Stimulated activated CD8-positive, alpha-beta memory T cell treated with anti-CD3 and anti-CD28 coated beads, Interleukin-2, amount 100 ng/mL, for 1 hour (primary cell): ENCODE measurements at places on chromosomes 5 and 9.

GRCh38 chr9:21710548-21711191 is 91.8 kb upstream of the MTAP start:
- no peak for DNase-seq

DNA sequence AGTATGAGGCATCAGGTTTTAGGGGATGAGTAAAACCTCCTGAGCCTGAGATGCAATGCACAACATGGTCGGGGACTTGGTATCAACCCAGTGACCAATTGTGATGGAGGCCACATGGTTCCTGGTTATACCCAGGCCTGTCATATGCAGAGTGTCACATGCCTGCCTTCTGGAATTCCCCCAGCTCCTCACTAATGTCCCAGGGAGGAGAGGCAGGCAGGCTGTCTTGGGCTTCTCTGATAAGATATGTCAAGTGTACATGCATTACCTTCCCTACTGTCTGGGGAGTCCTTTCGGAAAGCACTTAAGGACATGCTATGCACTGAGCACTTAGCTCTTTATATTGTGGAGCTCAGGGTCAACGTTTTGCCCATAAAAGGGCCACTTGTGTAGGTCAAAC is 14.2 kb upstream of the PALM2AKAP2 start:
- no peak for DNase-seq

GRCh38 chr5:2867373-2867933 is 116.0 kb upstream of the IRX2 start:
- no peak for DNase-seq

DNA sequence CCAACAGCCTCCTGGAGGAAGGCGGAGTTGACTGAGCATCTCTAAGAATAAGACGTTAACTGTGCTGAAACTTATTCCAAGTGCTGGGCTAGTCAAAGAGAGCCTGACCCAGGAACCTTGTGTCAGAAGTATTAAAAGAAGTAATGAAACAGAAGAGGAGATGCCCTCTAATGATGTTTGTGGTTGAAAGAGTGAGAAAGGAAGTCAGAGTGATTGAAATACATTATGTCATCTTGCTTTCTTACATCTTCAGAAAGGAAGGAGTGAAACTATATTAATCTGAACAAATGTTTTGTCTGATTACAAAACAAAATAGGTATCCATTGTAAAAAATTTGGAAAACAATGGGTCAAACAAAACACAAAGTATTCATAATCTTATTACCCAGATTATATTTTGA is 460.7 kb downstream of the NTRK2 start:
- no peak for DNase-seq

DNA sequence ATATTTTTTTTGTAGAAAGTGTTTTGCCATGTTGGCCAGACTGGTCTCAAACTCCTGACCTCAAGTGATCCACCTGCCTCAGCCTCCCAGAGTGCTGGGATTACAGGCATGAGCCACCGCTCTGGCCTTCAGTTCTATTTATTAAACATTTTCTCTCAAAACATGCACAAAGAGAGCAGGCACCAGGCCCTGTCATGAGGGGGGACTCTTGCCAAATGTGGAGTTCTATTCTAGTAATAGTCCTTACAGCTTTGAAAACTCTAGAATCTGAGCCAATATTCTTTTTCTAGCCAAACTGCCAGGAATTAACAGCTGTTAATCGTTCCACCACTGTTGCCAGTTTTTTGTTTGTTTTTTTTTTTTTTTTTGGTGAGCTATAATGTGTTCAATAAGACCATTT is 124.6 kb downstream of the TARS1 start:
- no peak for DNase-seq
